Karpas-422 (cell line): ENCODE measurements at places on chromosomes 12 and 14. TPM values are rescaled to one million over a fixed set of nuclear protein-coding genes. Genes with fewer than 3 reads are reported as not detected.

DNA sequence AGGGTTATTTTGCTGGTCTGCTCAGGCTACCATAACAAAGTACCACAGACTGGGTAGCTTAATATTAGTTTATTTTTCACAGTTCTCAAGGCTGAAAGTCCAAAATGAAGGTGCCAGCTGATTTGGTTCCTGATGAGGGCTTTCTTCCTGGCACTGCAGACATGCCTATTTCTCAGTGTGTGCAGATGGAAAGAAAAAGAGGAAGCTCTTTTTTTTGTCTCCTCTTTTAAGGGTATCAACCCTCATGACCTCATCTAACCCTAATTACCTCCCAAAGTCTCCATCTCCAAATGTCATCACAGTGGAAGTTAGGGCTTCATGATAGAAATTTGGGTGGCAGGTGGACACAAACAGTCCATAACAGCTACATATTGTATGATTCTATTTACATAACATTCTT lies 25.0 kb upstream of the POLR3B start:
- no peak overlapping the region for H3K27ac ChIP-seq
- H3K4me3 ChIP-seq, result no peak overlapping the region
- peaks cover 6% of the 10 kb centered on the region; the same call in 1 of the 2 replicates for H3K36me3 ChIP-seq
- H3K27me3 ChIP-seq, result no peaks in the 10 kb centered on the region
- peak; percentile 64 for DNase-seq

GRCh38 chr14:60304509-60304908 lies 55.5 kb downstream of the PPM1A start:
- H3K4me3 ChIP-seq, result no peak overlapping the region
- peaks cover 52% of the 10 kb centered on the region for H3K4me1 ChIP-seq
- DNase-seq, result no peak
- peaks cover 4% of the 10 kb centered on the region for H3K36me3 ChIP-seq

- no peaks in the 10 kb centered on the region for H3K27me3 ChIP-seq
- DNase-seq, result no peak
- no peak overlapping the region for H3K4me3 ChIP-seq
- H3K36me3 ChIP-seq, result no peaks in the 10 kb centered on the region
Measured at GRCh38 chr12:94832780-94833681, 170.5 kb downstream of the NDUFA12 start.

The SOAT2 gene
- not detected in 2 replicates for total RNA-seq

DNA sequence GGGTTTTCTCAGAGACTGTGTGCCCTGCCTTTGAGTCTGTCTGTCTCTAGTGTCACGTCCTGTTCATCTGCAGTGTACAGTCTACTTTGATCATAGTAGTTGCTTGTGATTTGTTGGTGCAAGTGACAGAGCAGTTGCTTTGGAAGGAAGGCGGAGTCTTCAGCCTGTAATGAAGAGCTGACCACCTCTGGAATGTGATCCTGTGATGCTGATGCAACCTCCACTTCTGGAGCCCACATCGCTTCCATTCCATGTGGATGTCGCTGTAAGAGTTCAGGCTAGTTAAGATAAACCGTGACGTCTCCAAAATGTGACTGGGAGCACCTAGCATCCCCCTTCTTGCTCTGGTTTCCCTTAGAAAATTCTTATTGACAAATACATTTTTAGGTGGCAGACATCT lies 51.8 kb downstream of the PELI2 start:
- H3K4me3 ChIP-seq, result no peak overlapping the region
- DNase-seq, result no peak
- H3K27ac ChIP-seq, result no peak overlapping the region
- no peaks in the 10 kb centered on the region for H3K36me3 ChIP-seq

DNA sequence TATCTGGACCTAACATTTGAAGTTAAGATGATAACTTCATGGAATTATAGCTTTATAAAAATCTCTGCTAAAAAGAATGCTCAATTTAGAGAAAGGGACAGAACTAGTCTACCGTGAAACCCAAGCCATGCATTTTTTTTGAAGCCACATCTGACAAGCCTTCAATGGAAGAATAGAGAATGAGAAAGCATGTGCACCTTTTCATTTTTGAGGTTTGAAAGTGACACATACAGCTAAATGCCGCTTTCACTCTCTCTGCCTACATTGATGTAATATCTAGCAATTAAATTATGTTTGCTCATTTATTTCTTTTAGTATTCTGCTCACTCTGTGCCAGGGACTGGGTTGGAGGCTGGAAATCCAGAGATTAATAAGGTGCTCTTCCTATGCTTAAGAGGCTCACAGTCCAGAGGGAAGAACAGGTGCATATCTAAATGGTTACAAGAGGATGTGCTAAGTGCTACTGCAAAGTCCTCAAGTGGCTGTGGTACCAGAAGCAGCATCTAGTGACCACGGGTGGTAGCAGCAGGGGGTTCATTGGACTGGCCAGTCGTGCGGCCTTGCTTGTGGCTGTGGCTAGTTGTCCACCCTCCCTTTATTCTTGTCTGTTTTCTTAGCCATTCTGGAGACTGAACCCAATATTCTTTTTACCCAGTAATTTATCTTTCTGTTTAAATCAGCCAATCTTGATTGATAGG lies 60.4 kb downstream of the PPP1R36 start:
- no peak for DNase-seq
- H3K4me3 ChIP-seq, result no peak overlapping the region
- H3K36me3 ChIP-seq, result no peaks in the 10 kb centered on the region
- no peak overlapping the region for H3K27ac ChIP-seq
- peaks cover 4% of the 10 kb centered on the region; the same call in 1 of the 2 replicates for H3K4me1 ChIP-seq

The MYH6 gene
- total RNA-seq, result not detected in 2 replicates

The GPRC5D gene
- total RNA-seq, result not detected in 2 replicates

GRCh38 chr14:97486601-97487120 lies 689.5 kb downstream of the VRK1 start:
- DNase-seq, result no peak
- no peak overlapping the region for H3K4me3 ChIP-seq
- H3K27me3 ChIP-seq, result no peaks in the 10 kb centered on the region
- H3K27ac ChIP-seq, result no peak overlapping the region

GRCh38 chr12:25242981-25243679 lies 7.6 kb downstream of the KRAS start:
- no peak for DNase-seq
- no peaks in the 10 kb centered on the region for H3K27me3 ChIP-seq
- H3K27ac ChIP-seq, result no peak overlapping the region
- H3K4me3 ChIP-seq, result no peak overlapping the region
- peaks cover 52% of the 10 kb centered on the region for H3K4me1 ChIP-seq

The KRT6C gene
- total RNA-seq, result not detected in 2 replicates

DNA sequence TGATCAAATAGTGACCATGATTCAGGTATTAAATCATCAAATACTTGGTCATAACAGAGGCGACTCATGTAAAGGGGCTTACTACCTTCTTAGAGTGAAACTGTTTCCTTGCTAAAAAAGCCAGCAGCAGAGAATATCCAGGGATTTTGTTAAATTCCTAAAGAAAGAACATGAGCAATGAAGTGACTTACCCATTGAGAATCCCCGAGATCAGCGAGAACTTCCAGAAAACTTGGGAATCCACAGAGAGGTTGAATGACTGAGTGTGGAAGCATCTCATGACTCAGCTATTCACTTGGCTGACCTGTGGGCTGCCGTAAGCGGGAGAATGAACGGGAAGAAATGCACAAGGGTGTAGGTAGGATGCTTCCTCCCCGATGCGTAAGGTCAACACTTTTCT lies 85.3 kb upstream of the KCNA1 start:
- no peak overlapping the region for H3K4me3 ChIP-seq
- peaks cover 43% of the 10 kb centered on the region for H3K4me1 ChIP-seq
- no peak overlapping the region for H3K27ac ChIP-seq
- no peaks in the 10 kb centered on the region for H3K36me3 ChIP-seq
- no peaks in the 10 kb centered on the region for H3K27me3 ChIP-seq

DNA sequence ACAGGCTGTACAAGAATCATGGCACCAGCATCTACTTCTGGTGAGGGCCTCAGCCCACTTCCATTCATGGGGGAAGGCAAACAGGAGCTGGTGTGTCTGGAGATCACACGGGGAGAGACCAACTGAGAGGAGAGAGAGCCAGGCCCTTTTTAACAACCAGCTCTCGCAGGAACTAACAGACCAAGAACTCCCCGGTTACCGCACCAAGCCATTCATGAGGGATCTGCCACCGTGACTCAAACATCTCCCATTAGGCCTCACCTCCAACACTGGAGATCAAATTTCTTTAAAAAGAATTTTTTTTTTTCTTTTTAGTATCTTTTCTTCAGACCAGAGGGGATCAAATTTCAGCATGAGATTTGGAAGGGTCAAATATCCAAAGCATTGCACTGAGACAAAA lies 16.7 kb upstream of the AQP2 start:
- peak; percentile 52 for DNase-seq
- H3K36me3 ChIP-seq, result no peaks in the 10 kb centered on the region
- no peak overlapping the region for H3K27ac ChIP-seq
- peaks cover 27% of the 10 kb centered on the region for H3K4me1 ChIP-seq

GRCh38 chr14:75254901-75255584 lies 23.6 kb upstream of the FOS start:
- H3K4me1 ChIP-seq, result peaks cover 22% of the 10 kb centered on the region
- no peaks in the 10 kb centered on the region for H3K36me3 ChIP-seq
- no peaks in the 10 kb centered on the region for H3K27me3 ChIP-seq
- no peak overlapping the region for H3K27ac ChIP-seq
- no peak overlapping the region for H3K4me3 ChIP-seq
- DNase-seq, result no peak

DNA sequence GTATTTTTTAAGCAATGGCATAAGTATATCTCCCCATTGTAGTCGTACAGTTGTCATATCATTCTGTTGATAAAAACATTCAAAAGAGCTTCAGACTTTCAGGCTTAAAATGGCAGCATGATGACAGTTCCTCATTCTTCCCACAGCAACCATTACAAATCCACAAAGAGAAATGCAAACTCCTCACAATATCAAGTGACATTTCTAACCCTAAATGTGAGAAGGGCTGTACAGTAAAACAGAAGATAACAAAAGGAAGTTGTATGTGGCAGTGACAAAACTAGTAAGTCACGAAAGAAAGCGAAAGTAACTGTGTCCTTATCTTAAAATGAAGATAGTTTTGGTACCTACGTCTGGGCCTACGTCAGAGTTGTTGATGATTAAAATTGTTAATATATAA lies 46.7 kb downstream of the GXYLT1 start:
- H3K4me3 ChIP-seq, result peak overlapping the region; percentile 29
- H3K27ac ChIP-seq, result peak overlapping the region; percentile 37; the same call in 1 of the 2 replicates
- H3K36me3 ChIP-seq, result peaks cover 36% of the 10 kb centered on the region; the same call in 1 of the 2 replicates
- H3K4me1 ChIP-seq, result peaks cover 22% of the 10 kb centered on the region
- DNase-seq, result no peak

- no peaks in the 10 kb centered on the region for H3K27me3 ChIP-seq
- H3K27ac ChIP-seq, result no peak overlapping the region
- no peaks in the 10 kb centered on the region for H3K36me3 ChIP-seq
- H3K4me3 ChIP-seq, result no peak overlapping the region
- no peaks in the 10 kb centered on the region for H3K4me1 ChIP-seq
Measured at GRCh38 chr14:29643433-29644211, 284.0 kb downstream of the PRKD1 start.

The SERPINA5 gene
- not detected in 2 replicates for total RNA-seq
